ENCODE measurements at places on chromosomes 2 and 18.

DNA sequence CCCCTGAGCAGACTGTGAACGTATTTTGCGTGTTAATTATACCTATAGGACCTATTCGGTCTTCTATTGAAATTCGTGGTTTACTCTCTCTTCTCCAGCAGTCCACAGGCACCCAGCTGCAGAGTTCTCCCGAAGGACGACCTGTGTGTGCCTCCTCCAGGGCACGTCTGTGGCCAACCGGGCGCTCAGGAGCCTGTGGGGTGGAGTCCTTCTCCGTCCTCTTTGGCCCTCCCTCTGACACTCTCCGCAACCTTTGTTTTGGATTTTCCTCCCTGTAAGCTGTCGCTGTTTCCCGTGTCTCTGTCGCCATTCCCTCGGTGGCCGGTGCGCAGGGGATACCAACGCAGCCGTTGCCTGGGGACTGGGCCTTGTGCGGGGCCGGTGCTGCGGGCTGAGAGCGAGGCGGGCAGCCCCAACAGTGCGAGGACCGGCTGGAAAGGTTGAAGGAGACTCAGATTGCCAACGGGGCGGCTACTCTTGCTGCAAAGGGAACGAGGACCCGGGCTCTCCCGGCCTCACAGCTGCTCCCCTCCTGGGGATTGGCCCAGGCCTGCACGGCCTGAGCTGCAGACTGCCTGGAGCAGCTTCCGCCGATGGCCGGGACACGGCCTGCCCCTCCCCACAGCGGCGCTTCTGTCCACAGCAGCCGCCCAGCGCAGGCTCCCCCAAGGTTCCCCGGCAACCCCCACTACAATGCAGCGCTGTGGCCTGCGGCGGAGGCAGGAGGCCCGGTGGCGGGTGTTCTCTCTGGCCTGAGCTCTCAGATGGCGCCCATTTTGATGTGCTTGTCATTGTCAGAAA, 221.0 kb downstream of the MTX2 start:
- DNase-seq: no peak

DNA sequence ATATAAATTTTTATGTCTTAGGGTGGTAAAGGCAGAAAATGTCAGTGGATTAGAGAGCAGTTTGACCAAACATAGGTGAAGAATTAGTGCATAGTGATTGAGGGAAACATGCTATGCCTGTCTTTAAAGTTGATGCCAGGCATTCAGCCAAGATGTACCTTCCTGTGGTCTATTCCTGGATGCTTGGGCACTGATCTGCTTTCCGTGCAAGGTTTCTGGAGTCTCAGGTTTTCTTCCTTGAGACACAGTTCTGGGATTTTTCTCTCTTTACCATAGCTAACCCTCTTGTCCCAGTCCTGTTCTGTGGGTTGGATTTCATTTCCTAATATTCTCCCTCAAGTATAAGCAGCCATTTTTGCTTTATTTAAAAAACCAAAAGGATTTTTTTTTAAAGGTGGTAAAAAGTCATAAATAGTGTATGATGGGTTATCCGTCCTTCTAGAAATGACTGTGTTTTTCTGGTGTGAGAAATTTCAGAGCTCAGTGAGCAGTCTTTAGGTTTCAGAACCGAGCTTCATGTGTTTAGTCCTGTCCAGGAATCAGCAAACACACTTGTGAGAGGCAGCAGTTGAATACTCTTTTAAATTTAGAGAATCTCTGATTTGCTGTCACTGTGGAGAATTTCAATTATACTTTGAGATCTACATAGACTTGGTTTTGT, 43.0 kb upstream of the CYBRD1 start:
- DNase-seq: no peak

GRCh38 chr18:5031216-5031615, 165.8 kb downstream of the AKAIN1 start:
- no peak for DNase-seq

- DNase-seq: no peak
These were observed 1651.8 kb downstream of the DPP10 start for GRCh38 chr2:116094196-116094595.

DNA sequence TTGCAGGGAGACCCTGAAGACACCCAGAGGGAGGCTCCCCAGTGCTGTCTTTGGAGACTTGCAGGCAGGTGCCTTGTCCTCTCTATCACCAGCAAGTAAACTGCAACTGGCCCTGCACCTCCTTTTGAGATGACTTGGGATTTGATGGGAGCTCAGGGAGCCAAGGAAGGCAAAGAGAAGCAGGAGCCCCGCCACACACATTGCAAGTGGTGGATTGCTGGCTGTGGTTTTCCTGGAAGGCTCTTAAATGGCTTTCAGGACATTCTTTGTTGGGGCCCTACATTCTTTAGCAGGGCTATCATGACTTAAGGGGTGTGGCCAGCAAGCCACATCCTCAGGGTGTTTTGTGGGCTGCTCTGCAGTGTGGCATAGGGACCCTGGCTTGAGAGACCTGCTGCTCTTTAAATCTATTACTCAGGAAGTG, 39.9 kb upstream of the CDC42EP3 start:
- no peak for DNase-seq

DNA sequence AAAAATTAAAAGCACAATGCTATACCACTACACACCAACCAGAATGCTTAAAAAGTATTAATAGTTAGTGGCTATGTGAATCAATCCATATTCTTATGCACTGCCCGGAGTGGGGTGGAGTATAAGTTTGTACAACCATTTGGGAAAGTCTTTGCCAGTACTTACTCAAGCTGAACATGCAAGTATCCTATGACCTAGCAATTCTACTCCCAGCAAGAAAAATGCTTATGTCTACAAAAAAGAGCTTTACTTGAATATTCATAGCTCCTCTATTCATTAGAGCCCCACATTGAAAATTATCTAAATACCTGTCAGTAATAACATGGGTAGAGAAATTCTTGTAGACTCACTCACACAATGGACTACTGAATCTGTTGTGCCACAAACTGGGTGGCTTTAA, 21.4 kb upstream of the CNOT11 start:
- DNase-seq: no peak

DNA sequence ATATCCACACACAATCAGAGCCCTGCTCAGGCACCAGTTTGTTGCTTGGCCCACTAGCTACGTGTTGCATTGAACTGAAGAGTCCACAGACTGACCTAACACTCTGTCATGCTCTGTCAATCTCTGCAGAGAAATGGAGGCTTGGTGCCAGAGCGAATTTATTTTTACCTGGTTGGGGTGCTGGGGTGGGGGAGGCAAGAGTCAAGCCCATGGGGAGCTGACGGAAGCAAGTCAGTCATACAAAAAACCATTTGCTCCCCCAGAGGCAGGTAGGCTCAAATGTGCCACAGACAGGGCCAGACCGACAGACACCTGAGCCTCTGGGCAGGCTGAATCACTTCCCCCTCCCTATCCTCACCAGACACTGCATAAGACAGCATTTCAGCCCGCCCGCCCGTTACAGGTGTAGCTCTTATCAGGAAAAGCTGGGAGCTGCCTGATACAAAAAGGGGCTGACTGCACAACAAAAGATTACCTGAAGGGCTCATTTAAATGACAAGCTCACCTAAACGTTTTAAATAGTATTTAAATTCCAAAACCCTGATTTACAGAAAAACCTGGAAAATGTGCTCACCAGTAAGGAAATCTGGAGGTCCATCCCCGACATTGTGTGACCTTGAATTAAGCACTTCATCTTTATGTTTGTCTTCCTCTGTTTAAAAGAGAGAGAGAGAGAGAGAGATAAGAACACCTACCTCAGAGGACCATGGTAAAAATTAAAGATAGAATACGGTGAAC, 2.1 kb upstream of the PCBP1 start:
- peak; percentile 25 for DNase-seq

DNA sequence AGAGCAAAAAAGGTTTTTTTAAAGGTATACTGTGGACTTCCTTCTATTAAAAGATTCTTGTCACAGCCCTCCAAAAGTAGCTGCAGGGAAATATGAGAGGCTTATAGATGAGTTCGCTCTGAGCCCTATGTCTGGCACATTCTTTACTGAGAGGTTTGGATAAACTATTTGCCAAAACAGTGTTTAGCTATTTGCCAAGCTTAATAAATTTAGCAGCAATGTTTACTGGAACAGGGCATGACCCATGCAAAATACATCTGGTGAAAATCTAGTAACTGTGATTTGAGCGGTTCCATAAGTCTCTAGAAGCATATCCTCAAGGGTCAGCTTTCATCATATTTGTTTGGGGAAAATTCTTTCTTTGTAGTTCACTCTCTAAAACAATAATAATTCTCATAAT, 1696.7 kb upstream of the PIK3C3 start:
- DNase-seq: no peak

Data from effector CD8-positive, alpha-beta T cell (primary cell).